ENCODE measurements at places on chromosomes 1 and 21. TPM values are rescaled to one million over a fixed set of nuclear protein-coding genes. Genes with fewer than 3 reads are reported as not detected.

PDE4B gene
- total RNA-seq: 48.0 TPM

IKBKE gene
- 61.8 TPM for total RNA-seq

GRCh38 chr1:230085178-230085515 is 18.1 kb downstream of the GALNT2 start:
- H3K36me3 ChIP-seq: peaks cover 20% of the 10 kb centered on the region
- no peaks in the 10 kb centered on the region for H3K27me3 ChIP-seq
- no peak for DNase-seq
- H3K4me1 ChIP-seq: peaks cover 31% of the 10 kb centered on the region

- no peak for DNase-seq
- no peak overlapping the region for H3K4me3 ChIP-seq
- H3K27me3 ChIP-seq: no peaks in the 10 kb centered on the region
- peaks cover 5% of the 10 kb centered on the region for H3K4me1 ChIP-seq
These were observed 191.8 kb downstream of the TPR start for GRCh38 chr1:186183219-186183618.

- H3K36me3 ChIP-seq: peaks cover 39% of the 10 kb centered on the region
- H3K4me3 ChIP-seq: peak overlapping the region; percentile 92
- H3K27me3 ChIP-seq: no peaks in the 10 kb centered on the region
- DNase-seq: no peak
- peak overlapping the region; percentile 94 for H3K27ac ChIP-seq
- peaks cover 69% of the 10 kb centered on the region for H3K4me1 ChIP-seq
These were observed 48.9 kb downstream of the RASSF5 start for GRCh38 chr1:206556047-206556749.

- H3K27me3 ChIP-seq: peaks cover 16% of the 10 kb centered on the region
These were observed 181.4 kb upstream of the KIAA0040 start for GRCh38 chr1:175373786-175374623.

DNA sequence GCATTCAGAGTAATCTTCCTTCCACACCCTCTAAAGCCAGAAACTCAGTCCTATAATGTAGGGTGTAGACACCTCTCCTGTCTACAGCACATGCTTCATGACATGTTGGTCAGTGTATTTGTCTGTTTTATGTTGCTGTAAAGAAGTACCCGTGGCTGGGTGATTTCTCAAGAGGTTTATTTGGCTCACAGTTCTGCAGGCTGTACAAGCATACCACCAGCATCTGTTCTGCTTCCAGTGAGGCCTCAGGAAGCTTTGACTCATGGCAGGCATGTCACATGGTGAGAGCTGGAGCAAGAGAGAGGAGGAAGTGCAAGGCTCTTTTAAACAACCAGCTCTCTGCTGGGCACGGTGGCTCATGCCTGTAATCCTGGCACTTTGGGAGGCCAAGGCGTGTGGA is 12.1 kb downstream of the PLOD1 start:
- DNase-seq: no peak
- H3K36me3 ChIP-seq: peaks cover 14% of the 10 kb centered on the region
- H3K27ac ChIP-seq: no peak overlapping the region

GRCh38 chr1:150060260-150060659 is 7.3 kb upstream of the VPS45 start:
- no peak overlapping the region for H3K4me3 ChIP-seq
- H3K36me3 ChIP-seq: no peaks in the 10 kb centered on the region
- DNase-seq: no peak
- H3K4me1 ChIP-seq: peaks cover 3% of the 10 kb centered on the region
- H3K27me3 ChIP-seq: peaks cover 3% of the 10 kb centered on the region

- DNase-seq: peak; percentile 49
- H3K27ac ChIP-seq: no peak overlapping the region
- H3K4me3 ChIP-seq: no peak overlapping the region
- H3K4me1 ChIP-seq: peaks cover 18% of the 10 kb centered on the region
- peaks cover 2% of the 10 kb centered on the region for H3K27me3 ChIP-seq
These were observed 152.2 kb downstream of the S1PR1 start for GRCh38 chr1:101388904-101389546.
